ENCODE measurements at places on chromosomes 3 and 15. TPM values are rescaled to one million over a fixed set of nuclear protein-coding genes. Genes with fewer than 3 reads are reported as not detected.

Gene CPB1
- total RNA-seq, result not detected

Gene ABI3BP
- total RNA-seq, result 0.67 TPM

Gene SNX1
- 42.5 TPM for total RNA-seq

Gene ZNF770
- total RNA-seq, result 41.7 TPM

Gene CCDC13
- total RNA-seq, result 0.50 TPM

Gene PXK
- total RNA-seq, result 45.8 TPM

Gene MRPS22
- 54.3 TPM for total RNA-seq

Gene ALG1L2
- not detected for total RNA-seq

Gene MED12L
- total RNA-seq, result 0.19 TPM

Gene FEZF2
- total RNA-seq, result not detected

Gene CAND2
- total RNA-seq, result 0.42 TPM

Gene SETMAR
- total RNA-seq, result 6.0 TPM

Gene ISY1
- 16.8 TPM for total RNA-seq

Gene NCKIPSD
- 14.8 TPM for total RNA-seq

Gene SOX2
- total RNA-seq, result not detected

Gene SNX22
- 0.31 TPM for total RNA-seq

Gene GPR160
- 0.33 TPM for total RNA-seq

Gene KIF23
- total RNA-seq, result 30.2 TPM

Gene A4GNT
- not detected for total RNA-seq

Gene MYRIP
- not detected for total RNA-seq

Gene RCCD1
- 10.0 TPM for total RNA-seq

Gene ROBO2
- total RNA-seq, result not detected

Gene LEKR1
- 0.83 TPM for total RNA-seq

Gene GPR149
- total RNA-seq, result not detected

Gene MUC20
- total RNA-seq, result 0.64 TPM

Gene GOLGA8O
- total RNA-seq, result 0.33 TPM

Gene SLC27A2
- total RNA-seq, result 0.31 TPM

Gene RTF1
- total RNA-seq, result 33.0 TPM

Gene MUC4
- not detected for total RNA-seq

Gene ONECUT1
- not detected for total RNA-seq

Gene INKA1
- 15.0 TPM for total RNA-seq

Gene IL17RE
- total RNA-seq, result 13.3 TPM

Gene TRIM42
- not detected for total RNA-seq

Gene PLIN1
- 0.31 TPM for total RNA-seq

Gene AGBL1
- not detected for total RNA-seq

Gene PHLDB2
- 95.5 TPM for total RNA-seq

Gene AHSG
- total RNA-seq, result 0.52 TPM

Gene ALPK3
- total RNA-seq, result 0.33 TPM

Gene SAMMSON
- total RNA-seq, result not detected

Gene ARNT2
- total RNA-seq, result 0.51 TPM

Gene FBLN2
- not detected for total RNA-seq

Gene BOC
- total RNA-seq, result 49.7 TPM

Gene CASR
- not detected for total RNA-seq

Gene RPS17
- 1,616 TPM for total RNA-seq

Gene ANKUB1
- total RNA-seq, result not detected

Gene DPPA2
- total RNA-seq, result not detected

Gene KCNMB2
- not detected for total RNA-seq
